ENCODE measurements at places on chromosomes 1 and 21. TPM values are rescaled to one million over a fixed set of nuclear protein-coding genes. Genes with fewer than 3 reads are reported as not detected.

GRCh38 chr1:41599912-41600311 lies 115.4 kb upstream of the EDN2 start:
- DNase-seq = no peak
- H3K27me3 ChIP-seq = no peaks in the 10 kb centered on the region
- no peaks in the 10 kb centered on the region for H3K4me1 ChIP-seq
- H3K27ac ChIP-seq = no peak overlapping the region

DNA sequence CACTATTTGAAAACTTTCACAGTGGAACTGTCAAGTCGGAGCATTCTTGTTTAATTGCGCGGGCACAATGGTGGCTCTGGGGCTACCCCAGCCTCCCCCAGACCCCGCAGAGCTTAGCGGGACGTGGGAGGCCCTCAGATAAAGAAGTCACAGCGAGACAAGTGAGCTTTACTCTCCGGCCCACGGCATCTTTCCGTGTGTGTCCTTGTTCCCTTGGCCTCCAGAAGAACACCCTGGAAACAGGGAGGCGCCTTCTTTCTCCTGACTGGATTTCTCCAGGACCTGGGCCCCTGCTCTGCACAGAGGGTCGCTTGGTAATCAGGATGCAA lies 382.8 kb downstream of the RRAGC start:
- H3K4me1 ChIP-seq = peaks cover 8% of the 10 kb centered on the region
- no peaks in the 10 kb centered on the region for H3K36me3 ChIP-seq
- no peak overlapping the region for H3K4me3 ChIP-seq

- H3K4me3 ChIP-seq = no peak overlapping the region
- no peaks in the 10 kb centered on the region for H3K4me1 ChIP-seq
- H3K27ac ChIP-seq = no peak overlapping the region
- peaks cover 22% of the 10 kb centered on the region for H3K36me3 ChIP-seq
- peak; percentile 63 for DNase-seq
- H3K27me3 ChIP-seq = no peaks in the 10 kb centered on the region
Measured at GRCh38 chr1:53075206-53075605, 13.2 kb downstream of the PODN start.

DNA sequence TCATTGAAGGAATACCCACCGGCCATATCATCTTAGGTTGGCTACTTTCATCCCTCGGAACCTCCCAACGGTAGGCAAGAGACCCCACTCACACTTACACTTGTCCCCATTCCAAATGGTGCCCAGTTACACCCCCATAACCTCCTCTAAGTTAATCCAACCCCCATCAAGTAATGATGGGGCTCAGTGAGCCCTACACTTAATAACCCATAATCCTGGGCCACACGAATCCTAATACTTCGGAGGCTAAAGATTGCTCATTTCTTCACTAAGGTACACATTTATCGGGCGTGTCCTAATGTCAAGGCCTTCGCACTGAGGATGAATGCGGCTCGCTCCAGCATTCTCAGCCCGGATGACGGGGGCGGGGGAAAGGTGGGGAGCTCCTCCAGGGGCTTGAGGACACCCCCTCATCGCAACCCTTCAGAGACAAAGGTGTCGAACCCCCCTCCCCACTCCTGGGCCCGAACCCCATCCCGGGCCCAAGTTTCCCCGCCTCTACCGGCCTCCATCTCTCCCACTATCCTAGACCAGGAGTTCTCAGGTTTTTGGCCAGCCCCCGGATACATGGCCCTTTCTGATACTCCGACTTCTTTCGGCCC lies 435 bp downstream of the ILF2 start:
- peak overlapping the region; percentile 84 for H3K27ac ChIP-seq
- H3K27me3 ChIP-seq = no peaks in the 10 kb centered on the region
- H3K4me3 ChIP-seq = peak overlapping the region; percentile 66
- DNase-seq = no peak
- H3K4me1 ChIP-seq = peaks cover 20% of the 10 kb centered on the region
- peaks cover 37% of the 10 kb centered on the region for H3K36me3 ChIP-seq

DNA sequence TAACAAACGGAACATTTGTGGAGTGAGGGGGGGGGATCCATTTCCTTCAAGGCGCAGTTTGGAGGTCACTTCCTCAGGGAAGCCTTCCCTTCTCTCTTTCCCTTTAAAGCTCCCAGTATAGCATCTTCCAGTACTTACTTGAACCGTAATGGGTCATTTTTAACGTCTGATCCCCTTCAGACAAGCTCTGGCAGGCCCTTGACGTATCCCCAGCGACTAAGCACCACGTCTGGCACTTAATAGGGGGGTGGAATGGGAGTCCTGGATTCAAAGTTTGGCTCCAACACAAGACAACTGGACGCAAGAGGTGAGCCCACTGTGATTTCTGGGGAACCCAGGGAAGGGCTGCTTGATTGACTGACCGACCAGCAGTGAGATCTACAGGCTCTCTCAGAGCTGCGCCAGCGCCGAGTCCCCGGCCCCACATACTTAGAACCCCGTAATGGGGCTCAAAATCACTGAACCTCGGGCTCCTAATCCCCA lies 441 bp downstream of the YARS1 start:
- peak overlapping the region; percentile 100 for H3K27ac ChIP-seq
- H3K4me3 ChIP-seq = peak overlapping the region; percentile 95
- H3K27me3 ChIP-seq = no peaks in the 10 kb centered on the region
- H3K4me1 ChIP-seq = no peaks in the 10 kb centered on the region
- no peaks in the 10 kb centered on the region for H3K36me3 ChIP-seq

The ANGPTL1 gene
- polyA plus RNA-seq = 1.4 TPM

The ZYG11A gene
- polyA plus RNA-seq = 0.07 TPM

DNA sequence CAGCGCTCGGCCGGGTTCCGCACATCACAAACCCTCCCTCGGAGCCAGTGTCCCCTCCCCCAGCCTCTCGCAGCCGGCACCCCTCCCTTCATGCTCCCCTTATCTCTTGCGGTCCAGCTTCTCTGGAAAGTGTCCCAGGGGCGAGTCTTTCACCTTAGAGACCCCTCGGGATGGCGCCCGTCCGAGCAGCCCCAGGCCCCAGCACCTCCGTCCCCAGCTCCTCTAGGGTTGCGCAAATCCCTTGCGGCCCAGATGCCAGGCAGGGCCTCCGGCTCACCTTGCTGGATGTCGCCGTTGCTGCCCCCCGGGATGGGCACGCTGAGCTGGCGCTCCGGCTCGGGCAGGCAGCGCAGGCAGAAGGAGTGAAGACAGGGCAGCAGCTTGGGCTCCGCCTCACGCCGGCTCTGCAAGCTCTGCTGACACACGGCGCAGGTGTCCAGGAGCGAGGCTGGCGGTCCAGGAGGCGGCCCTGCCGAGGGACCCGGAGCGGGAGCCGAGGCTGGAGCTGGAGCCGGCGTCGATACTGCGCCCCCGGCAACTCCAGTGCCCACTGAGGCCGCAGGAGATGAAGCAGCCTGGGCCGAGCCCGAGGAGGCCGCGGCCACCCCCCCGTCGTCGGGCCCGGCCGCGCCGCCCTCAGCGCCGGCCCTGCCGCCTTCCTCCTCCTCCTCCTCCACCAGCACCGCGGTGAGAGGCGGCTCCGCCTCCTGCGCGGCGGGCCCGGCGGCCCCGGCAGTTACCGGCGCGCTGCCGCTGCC lies 550 bp downstream of the TRIM33 start:
- H3K4me1 ChIP-seq = peaks cover 32% of the 10 kb centered on the region
- H3K4me3 ChIP-seq = peak overlapping the region; percentile 85
- peak; percentile 72 for DNase-seq

GRCh38 chr1:186894415-186894814 lies 65.7 kb downstream of the PLA2G4A start:
- no peak overlapping the region for H3K4me3 ChIP-seq
- no peak overlapping the region for H3K27ac ChIP-seq
- no peak for DNase-seq
- peaks cover 20% of the 10 kb centered on the region for H3K4me1 ChIP-seq

The ITPKB gene
- 20.4 TPM for polyA plus RNA-seq

DNA sequence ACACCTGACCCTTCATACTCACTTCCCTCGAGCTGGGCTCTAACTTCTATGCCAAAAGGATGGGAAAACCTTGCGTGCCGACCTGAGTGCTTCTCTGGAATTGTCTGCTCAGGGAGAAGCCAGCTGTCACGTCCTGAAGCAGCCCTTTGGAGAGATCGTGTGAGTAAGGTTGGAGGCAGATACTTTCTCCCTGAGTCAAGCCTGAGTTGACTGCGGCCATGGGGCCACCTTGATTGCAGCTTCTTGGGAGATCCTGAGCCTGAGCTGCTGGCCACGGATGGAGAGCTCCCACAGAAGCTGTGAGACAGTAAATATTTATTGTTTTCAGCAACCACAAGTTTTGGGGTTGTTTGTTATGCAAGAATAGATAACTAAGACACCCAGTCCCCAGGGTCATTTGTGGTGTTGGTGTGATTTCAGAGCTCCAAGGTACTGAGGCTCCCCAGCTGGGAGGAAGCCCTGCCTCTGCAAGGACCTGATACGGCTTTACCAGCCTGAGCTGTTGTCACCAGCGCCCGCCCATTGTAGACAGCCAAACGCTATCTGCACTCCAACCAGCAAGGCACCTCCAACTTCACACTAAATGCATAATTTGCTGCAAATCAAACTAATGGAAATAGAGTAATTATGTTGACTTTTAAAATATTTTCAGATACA lies 531.6 kb downstream of the PTPRU start:
- no peaks in the 10 kb centered on the region for H3K4me1 ChIP-seq
- no peak overlapping the region for H3K27ac ChIP-seq
- no peaks in the 10 kb centered on the region for H3K36me3 ChIP-seq
- H3K4me3 ChIP-seq = no peak overlapping the region
- peak; percentile 22 for DNase-seq
- H3K27me3 ChIP-seq = peaks cover 12% of the 10 kb centered on the region

- H3K36me3 ChIP-seq = no peaks in the 10 kb centered on the region
- H3K27me3 ChIP-seq = no peaks in the 10 kb centered on the region
- no peak for DNase-seq
- H3K4me3 ChIP-seq = no peak overlapping the region
Measured at GRCh38 chr1:211605603-211606331, 26.8 kb upstream of the SLC30A1 start.

DNA sequence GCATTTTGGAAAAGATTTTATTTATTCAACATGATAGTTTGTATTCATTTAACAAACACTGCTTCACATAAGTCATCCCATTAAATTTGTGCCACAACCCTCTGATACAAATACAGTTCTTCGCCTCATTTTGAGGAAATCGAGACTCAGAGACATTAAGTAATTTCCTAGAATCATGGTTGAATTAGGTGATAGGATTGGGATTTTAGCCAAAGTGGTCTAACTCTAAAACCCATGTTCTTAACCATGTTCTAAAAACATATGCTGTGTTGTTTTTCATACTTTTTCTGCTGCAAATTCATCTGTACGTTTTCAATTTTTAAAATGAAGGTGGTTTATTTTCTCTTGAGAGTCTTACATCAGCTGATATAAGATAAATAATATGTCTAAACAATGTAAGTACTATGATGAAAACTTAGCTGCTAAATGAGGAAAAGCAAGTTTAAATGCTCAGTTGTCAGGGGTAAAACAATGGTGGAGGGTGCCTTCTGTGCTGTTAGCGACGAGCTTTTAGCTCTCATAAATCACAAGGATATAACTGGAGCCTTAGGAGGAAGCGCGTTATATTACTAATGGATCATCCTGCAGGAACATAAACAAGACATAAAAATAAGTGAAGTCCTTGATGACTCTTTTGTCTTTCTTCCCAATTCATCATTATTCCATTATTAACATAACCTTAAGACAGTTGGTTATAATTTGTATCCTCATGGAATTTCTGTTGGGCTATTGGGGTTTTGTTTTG lies 97.7 kb downstream of the CACHD1 start:
- H3K4me3 ChIP-seq = no peak overlapping the region
- DNase-seq = no peak
- no peaks in the 10 kb centered on the region for H3K4me1 ChIP-seq
- H3K27ac ChIP-seq = no peak overlapping the region
- no peaks in the 10 kb centered on the region for H3K27me3 ChIP-seq

The FALEC gene
- 0.35 TPM for polyA plus RNA-seq

The OR2W3 gene
- 0.44 TPM for polyA plus RNA-seq

GRCh38 chr1:50852889-50853288 lies 107.2 kb downstream of the FAF1 start:
- H3K36me3 ChIP-seq = no peaks in the 10 kb centered on the region
- DNase-seq = no peak
- H3K27ac ChIP-seq = no peak overlapping the region
- H3K4me3 ChIP-seq = no peak overlapping the region
- no peaks in the 10 kb centered on the region for H3K4me1 ChIP-seq

GRCh38 chr1:174940646-174941175 lies 59.0 kb upstream of the CACYBP start:
- no peak for DNase-seq
- H3K27me3 ChIP-seq = no peaks in the 10 kb centered on the region
- H3K36me3 ChIP-seq = no peaks in the 10 kb centered on the region
- H3K27ac ChIP-seq = no peak overlapping the region

DNA sequence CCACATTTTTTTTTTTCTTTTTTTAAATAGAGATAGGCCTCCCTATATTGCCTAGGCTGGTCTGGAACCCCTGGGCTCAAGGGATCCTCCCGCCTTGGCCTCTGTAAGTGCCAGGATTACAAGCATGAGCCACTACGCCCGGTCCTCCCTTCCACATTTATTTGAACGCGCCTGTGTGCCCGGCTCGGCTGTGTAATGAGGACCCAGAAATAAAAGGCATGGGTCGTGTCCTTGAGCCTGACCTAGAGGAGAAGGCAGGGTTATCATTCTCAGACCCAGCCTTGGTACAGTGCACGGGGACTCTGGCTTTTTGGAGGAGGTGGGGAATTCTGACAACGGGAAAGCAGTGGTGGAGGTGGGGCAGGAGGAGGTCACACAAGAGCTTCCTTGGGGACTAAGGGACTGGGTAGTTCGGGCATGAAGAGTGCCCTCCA lies 841 bp downstream of the CENPF start:
- no peak overlapping the region for H3K27ac ChIP-seq
- H3K4me1 ChIP-seq = peaks cover 11% of the 10 kb centered on the region
- H3K27me3 ChIP-seq = no peaks in the 10 kb centered on the region
- no peak overlapping the region for H3K4me3 ChIP-seq
- DNase-seq = no peak

The SPOCD1 gene
- polyA plus RNA-seq = not detected

GRCh38 chr1:153615406-153615805 lies 719 bp downstream of the S100A14 start:
- H3K27ac ChIP-seq = no peak overlapping the region
- H3K27me3 ChIP-seq = no peaks in the 10 kb centered on the region
- no peaks in the 10 kb centered on the region for H3K36me3 ChIP-seq
- H3K4me1 ChIP-seq = no peaks in the 10 kb centered on the region
- no peak overlapping the region for H3K4me3 ChIP-seq
- DNase-seq = no peak

GRCh38 chr21:25188677-25189079 lies 418.6 kb downstream of the MRPL39 start:
- H3K4me3 ChIP-seq = no peak overlapping the region
- no peak overlapping the region for H3K27ac ChIP-seq

DNA sequence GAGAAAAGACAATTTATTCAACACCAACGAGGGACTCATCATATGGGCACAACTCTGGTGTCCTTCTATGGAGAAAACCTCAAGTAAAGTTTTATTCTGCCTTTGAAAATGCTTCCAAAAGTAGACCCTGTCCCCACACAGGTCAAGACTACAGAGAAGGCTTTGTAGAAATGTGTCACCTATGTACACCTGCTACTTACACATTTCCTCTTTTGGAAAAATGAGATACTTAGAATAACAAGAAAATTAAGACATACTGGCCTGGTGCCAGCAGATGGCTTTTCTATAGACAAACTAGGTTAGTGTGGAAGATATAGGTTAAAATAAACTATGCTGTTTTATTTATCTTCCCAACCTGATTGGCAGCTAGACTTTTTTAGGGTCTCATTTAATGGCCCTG lies 13.6 kb downstream of the POGK start:
- H3K27me3 ChIP-seq = no peaks in the 10 kb centered on the region
- H3K4me1 ChIP-seq = no peaks in the 10 kb centered on the region
- H3K36me3 ChIP-seq = peaks cover 32% of the 10 kb centered on the region
- H3K27ac ChIP-seq = no peak overlapping the region
